ENCODE measurements at places on chromosomes 2 and 18. TPM values are rescaled to one million over a fixed set of nuclear protein-coding genes. Genes with fewer than 3 reads are reported as not detected.

SP140 gene
- under 0.01 TPM for total RNA-seq

CRYGD gene
- total RNA-seq: not detected

POTEC gene
- not detected for total RNA-seq

SNRNP27 gene
- total RNA-seq: 66.7 TPM

CRYGC gene
- not detected for total RNA-seq

CRACDL gene
- total RNA-seq: not detected

MATN3 gene
- 3.0 TPM for total RNA-seq

GAD1 gene
- total RNA-seq: not detected

AP1S3 gene
- 12.6 TPM for total RNA-seq

UGT1A7 gene
- total RNA-seq: not detected

IL36RN gene
- not detected for total RNA-seq

CCBE1 gene
- 0.59 TPM for total RNA-seq

RTKN gene
- total RNA-seq: 17.6 TPM

C18orf54 gene
- total RNA-seq: 8.6 TPM

NDUFS1 gene
- total RNA-seq: 145 TPM

GTF3C2 gene
- total RNA-seq: 35.8 TPM

C2orf66 gene
- total RNA-seq: 0.28 TPM

THUMPD2 gene
- 12.2 TPM for total RNA-seq

KLHL41 gene
- total RNA-seq: 0.30 TPM

TIA1 gene
- total RNA-seq: 115 TPM

MGAT5 gene
- total RNA-seq: 58.5 TPM

ACKR3 gene
- total RNA-seq: not detected

SLC9A4 gene
- not detected for total RNA-seq

MC4R gene
- total RNA-seq: not detected

NT5DC4 gene
- total RNA-seq: not detected

GPAT2 gene
- 11.0 TPM for total RNA-seq

DSG3 gene
- 0.59 TPM for total RNA-seq

GALNT5 gene
- 71.3 TPM for total RNA-seq

Measured in smooth muscle cell of the umbilical artery (primary cell).